ENCODE measurements at places on chromosomes 3 and 15.
A peak's percentile ranks its signal among the peaks of the same experiment; 100 is the strongest.

DNA sequence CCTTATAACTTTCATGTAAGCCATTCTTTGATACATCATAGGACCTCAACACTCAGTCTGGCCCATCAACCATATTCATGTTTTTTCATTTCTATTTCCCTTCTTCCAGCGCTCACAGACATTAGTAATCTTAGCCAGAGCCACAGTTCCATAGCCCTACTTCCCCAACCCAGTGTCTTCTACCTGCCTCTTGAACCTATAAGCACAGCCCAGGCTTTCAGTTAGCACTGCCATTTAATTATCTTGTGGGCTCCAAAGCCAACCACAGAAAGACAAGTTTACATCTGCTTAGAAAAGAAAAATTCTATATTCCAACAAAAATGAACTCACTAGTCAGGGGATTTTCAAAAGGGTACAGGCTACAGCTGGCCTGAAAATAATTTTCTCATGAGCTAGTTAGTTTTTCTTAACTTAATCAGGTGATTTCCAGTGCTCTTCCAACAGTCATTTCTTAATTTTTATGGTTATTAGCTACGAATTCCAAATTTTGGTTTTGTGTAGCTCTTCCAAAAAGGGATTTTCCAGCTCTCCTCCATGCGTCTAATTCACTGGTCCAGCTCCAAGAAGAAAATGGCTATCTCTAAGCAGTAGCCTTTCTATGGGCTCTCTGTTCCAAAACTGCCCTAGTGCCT, 13.7 kb downstream of the CD200 start:
- DNase-seq: no peak

- peak; percentile 14 for DNase-seq
These were observed 72.0 kb upstream of the MAP4 start for GRCh38 chr3:48088056-48088748.

- no peak for DNase-seq
These were observed 107.7 kb downstream of the TCF12 start for GRCh38 chr15:57026016-57026592.

- no peak for DNase-seq
These were observed 510.5 kb upstream of the PROK2 start for GRCh38 chr3:72295276-72295961.

- DNase-seq: peak; percentile 4
These were observed 26.6 kb downstream of the ILDR1 start for GRCh38 chr3:121995161-121996137.

DNA sequence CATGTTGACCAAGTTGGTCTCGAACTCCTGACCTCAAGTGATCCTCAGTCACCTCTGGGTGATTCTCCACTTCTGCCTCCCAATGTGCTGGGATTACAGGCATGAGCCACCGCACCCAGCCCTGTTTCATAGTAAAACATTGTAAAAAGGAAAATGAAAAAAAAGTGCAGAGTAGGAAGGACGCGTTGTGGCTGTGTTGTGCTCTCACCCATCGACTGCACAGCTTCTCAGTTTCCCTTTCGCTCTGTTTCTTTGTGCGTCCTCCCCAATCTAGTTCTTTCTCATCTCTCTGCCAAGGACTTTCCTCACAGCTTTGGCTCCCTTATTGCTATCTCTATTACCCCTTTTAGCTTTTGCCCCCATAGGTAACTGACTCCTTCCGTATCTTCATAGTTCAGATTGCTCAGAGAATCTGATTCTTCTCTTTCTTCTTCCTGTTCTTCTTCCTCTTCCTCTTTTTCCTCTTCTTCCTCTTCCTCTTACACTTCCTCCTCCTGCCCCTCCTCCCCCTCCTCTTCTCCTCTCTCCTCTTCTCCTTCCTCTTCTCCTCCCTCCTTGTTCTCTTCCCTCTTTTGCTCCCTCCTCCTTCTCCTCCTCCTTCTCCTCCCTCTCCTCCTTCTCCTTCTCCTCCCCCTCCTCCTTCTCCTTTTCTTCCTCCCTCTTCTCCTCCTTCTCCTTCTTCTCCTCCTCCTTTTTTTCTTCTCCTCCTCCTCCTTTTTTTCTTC, 81.1 kb upstream of the VGLL4 start:
- DNase-seq: no peak

GRCh38 chr3:30578479-30578878, 27.9 kb upstream of the TGFBR2 start:
- DNase-seq: no peak

- DNase-seq: peak; percentile 62
These were observed at the start of gene PCBP4 for GRCh38 chr3:51967384-51968169. TSS of gene PCBP4 (minus strand) at chr3:51967454. CDS start at chr3:51961240, 6,214 bp downstream.

GRCh38 chr3:191963182-191963581, 502.2 kb downstream of the PYDC2 start:
- DNase-seq: no peak

GRCh38 chr3:23611737-23612295, 193.9 kb upstream of the UBE2E1 start:
- no peak for DNase-seq

GRCh38 chr3:128847666-128848370, 31.6 kb upstream of the ACAD9 start:
- no peak for DNase-seq

- no peak for DNase-seq
These were observed 12.7 kb downstream of the ZNF35 start for GRCh38 chr3:44661189-44661588.

GRCh38 chr15:58357529-58358476, 74.0 kb upstream of the LIPC start:
- no peak for DNase-seq

GRCh38 chr15:81327516-81327915, 3.6 kb upstream of the STARD5 start:
- no peak for DNase-seq

GRCh38 chr3:169299129-169299528, 364.4 kb downstream of the MECOM start:
- DNase-seq: no peak

GRCh38 chr3:149016669-149017541, 25.6 kb downstream of the GYG1 start:
- no peak for DNase-seq

GRCh38 chr3:48090166-48090939, 74.1 kb upstream of the MAP4 start:
- no peak for DNase-seq

- no peak for DNase-seq
These were observed 23.0 kb downstream of the CPN2 start for GRCh38 chr3:194328053-194328657.

DNA sequence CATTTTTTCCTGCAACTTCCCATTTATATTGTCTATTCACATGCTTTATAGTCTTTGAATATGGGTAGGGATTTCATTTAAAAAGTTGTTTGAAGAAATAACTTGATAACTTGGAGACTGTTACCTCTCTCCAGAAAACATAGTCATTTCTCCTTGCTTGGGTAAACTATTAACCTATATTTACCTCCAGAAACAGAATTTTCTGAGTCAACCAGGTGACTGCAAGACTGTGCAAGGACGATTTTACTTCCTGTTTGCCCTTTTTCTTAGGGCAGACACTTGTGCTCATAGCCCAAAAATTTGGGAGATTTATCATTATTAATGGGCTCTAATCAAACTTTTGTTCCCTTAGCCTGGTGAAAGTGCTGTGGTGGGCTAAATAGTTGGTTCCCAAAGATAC, 14.3 kb upstream of the MOBP start:
- no peak for DNase-seq

DNA sequence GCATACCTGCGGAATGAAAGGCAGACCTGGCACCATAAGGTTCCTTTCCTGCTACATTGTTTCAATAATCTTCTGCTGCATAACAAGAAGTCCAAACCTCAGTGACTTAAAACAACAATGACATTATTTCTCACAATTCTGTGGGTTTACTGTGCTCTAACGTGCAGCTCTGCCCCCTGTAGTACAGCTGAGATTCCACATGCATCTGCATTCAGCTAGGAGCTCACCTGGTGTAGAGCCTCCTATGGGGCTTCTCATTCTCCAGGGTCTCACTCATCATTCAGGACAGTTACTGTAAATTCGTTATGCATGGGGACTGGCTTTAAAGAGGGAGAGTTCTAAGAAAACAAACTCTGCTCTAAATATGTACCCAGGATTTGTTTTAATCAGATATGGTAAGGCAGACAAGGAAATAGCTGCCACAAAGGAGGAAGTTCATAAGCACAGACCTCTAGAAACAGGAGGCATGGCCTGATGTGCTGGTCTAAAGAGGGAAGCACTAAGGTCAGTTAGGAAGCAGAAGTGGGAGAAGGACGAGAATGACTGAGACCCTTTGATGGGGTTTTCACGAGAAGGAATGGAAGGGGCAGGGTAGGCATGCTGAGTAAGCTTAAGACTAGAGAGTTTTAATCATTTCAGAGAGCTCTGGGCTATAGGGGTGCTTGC, 347.0 kb downstream of the NEK10 start:
- no peak for DNase-seq

DNA sequence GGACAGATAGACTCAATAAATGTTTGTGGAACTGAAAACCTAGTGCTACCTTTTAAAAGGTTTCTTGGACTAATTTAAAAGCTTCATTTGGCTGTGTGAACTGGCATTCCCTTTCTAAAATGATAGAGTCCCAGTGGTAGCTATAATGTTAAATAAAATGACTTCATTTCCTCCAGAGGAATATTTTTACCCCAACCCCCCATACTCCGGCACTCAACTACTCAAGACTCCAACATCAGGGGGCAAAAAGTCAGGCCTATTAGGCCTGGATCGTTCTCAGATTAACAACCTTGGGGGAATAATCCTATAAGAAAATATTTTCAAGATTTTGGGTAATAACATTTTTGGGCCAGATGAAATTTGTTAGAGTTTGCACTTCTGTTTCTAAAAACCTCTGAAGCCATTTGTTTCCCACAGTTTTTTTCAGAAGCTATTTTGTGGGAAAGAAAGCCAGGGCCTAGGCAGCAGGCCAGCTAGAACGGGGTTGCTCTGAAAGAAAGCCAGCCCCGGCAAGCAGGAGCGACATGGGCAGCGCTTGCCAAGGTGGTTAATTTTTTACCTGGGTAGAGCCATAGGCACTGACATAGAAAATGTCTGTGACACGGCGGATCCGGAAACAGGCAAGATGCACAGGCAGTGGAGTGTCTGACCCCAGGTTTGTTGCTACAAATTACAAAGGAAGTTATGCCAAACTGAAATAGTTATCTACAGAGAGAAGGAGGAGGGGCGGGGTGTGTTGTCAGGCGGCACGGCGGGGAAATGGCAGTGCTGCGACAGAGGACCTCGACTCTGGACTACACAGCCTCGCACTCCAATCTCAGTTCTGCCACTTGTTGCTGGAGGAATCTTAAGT, 84.6 kb downstream of the MAGI1 start:
- DNase-seq: no peak

DNA sequence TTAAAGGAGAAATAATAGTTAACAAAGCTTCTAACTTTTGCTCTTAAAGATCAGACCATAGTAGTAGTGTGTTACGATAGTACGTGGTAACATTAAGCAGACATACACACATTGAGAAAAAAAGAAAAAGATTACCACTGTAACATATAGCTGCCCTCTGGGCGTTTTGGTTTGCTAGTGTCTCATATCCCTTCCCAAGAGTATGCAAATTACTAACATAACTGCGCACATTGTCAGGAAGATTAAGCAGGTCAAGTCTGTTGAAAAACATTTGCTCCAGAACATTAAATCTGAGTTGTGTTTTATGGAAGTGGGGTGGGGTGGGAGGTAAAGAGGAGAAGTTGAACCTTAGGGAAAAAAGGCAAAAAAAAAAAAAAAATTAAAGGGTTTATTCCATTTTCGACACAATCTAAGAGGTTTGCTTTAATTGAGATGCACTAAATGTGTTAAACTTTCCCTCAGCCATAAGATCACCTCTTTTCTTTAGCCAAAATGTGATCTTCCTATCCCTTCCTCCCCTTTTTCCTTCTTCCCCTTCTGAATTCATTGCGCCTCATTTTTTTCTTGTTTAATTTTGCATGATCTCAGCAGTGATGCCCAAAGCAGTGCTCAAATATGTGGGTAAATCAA, 1.5 kb upstream of the LRIG1 start:
- DNase-seq: no peak

DNA sequence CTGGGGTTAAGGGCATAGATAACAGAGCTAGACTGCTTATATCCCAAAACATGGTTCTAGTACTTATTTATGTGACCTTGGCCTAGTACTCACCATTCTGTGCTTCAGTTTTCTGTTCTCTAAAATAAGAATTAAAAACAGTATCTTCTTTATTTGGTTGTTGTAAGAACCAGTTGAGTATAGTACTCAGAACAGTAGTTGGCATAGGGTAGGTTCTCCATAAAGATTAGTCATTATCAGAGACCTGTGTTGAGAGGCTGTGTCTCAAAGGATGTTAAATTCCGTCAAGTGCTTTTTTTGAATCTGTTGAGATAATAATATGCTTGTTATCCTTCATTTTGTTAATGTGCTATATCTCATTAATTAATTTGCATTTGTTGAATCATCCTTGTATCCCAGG, 47.4 kb upstream of the OSTN start:
- DNase-seq: no peak

DNA sequence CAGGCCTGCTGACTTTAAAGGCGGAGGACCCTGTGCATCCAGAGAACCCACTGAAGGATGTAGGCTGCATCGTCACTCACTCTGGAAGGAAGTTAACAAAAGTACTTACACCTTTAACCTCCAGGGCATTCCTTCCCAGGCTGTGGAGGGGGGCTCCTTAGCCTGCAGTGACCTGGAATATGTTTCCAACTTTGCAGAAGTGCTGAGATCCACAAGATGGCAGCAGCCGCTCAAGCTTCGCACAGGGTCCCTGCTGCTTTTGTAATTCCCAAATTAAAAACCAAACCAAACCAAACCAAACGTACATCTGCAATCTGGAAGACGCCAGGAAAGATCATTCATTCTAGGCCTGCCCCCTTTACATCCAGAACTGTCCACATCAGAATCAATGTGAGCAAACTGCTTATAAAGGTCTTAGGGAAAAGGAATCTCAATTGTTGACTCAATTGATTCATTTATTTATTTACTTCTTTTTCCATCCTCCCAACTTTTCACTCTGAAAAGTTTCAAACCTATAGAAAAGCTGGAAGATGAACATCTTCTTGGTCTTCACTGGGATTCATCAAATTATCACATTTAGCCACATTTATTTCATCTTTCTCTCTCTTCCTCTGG, 70.5 kb upstream of the KLHL25 start:
- DNase-seq: peak; percentile 50

DNA sequence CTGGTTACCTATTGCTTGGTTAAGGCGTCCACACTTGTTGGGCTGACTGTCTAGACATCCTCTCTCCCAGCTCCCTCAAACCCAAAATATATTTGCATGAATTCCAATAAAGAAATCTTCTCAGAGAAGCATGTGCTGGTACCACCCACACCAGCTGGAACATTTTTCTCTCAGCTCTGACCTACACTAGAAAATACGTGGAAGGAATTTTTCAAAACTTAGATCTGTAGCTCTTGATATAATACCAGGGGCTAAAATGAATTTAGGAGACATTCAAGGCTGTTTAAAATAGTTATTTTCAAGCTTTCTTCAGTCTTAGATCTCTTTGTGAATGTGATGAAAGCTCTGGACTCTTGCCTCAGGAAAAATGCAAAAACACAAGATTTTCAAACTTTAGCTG, 590.4 kb downstream of the PDCD6IP start:
- DNase-seq: no peak

DNA sequence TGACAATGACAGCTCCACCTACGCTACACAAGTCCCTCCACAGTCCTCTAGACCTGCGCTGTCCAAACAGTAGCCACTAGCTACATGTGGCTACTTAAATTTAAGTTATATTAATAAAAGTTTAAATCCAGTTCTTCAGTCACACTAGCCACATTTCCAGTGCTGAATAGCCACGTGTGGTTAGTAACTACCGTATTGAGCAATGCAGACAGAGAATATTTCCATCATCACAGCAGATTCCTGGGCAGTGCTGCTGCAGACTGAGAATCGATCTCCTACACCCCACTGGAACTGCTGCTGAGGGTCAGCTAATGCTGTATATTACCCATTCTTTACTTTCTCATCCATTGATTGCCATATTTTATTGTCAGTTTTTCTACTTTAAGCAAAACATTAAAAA, 40.9 kb downstream of the HDC start:
- DNase-seq: no peak

- DNase-seq: no peak
These were observed 36.4 kb upstream of the ESYT3 start for GRCh38 chr3:138397983-138398382.

Measured in neural crest cell (in vitro differentiated cells).